MM.1S (cell line): ENCODE measurements at places on chromosomes 13 and 19.

DNA sequence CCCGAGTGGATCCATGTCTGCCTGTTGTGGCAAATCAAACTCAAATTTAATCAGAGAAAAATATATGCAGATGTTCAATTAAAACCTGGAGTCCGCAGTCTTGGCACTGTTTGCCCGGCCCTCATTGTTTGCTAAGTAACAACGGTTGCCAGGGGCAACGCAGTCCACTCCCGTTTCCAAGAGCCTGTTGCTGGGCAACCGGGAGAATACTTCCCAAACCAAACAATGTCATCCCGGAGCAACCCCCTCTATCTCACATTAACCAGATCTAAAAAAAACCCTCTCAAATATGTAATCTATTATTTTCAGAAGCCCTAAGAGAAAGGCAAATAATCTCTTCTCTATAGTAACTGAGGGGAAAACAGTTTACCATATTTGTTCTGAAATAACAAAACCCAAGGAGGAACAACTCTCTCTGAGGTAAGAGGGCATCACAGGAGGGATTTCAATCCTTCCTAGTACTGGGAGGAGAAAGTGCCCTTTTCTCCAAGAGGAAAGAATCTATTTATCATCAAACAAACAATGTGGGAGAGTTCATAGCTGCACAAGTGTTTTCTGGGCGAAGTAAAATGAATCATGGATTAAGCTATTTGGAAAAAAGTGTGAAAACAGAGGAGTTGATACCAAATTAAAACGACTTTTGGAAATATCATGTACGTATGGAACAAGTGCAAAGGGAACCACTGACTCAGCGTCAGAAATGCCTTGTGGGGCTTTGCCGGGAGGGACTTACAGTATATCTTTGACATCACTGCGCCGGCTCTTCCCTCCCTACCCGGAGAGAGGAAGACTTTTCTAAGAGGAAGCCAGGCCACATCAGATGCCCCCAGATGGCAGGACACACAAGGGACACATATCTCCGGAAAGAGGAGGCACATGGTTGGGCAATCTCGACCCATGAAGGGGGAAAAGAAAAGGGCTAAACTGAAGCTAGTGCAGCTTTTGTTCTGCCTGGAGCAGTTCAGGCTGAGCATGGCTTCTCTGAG, 43.3 kb downstream of the RFX2 start:
- peaks cover 73% of the 10 kb centered on the region for H3K27me3 ChIP-seq
- DNase-seq = no peak
- H3K27ac ChIP-seq = no peak overlapping the region
- H3K4me3 ChIP-seq = no peak overlapping the region

GRCh38 chr13:98508280-98508679, 68.6 kb downstream of the STK24 start:
- no peak overlapping the region for H3K27ac ChIP-seq
- no peak for DNase-seq
- no peak overlapping the region for H3K4me3 ChIP-seq

GRCh38 chr13:94824601-94825000, 112.3 kb upstream of the SOX21 start:
- no peak overlapping the region for H3K4me3 ChIP-seq
- no peaks in the 10 kb centered on the region for H3K4me1 ChIP-seq
- H3K27me3 ChIP-seq = no peaks in the 10 kb centered on the region
- no peaks in the 10 kb centered on the region for H3K36me3 ChIP-seq
- no peak overlapping the region for H3K27ac ChIP-seq

GRCh38 chr13:30119476-30119875, 187.9 kb downstream of the KATNAL1 start:
- H3K36me3 ChIP-seq = no peaks in the 10 kb centered on the region
- H3K27me3 ChIP-seq = no peaks in the 10 kb centered on the region
- no peak overlapping the region for H3K4me3 ChIP-seq
- no peak for DNase-seq
- H3K4me1 ChIP-seq = no peaks in the 10 kb centered on the region

DNA sequence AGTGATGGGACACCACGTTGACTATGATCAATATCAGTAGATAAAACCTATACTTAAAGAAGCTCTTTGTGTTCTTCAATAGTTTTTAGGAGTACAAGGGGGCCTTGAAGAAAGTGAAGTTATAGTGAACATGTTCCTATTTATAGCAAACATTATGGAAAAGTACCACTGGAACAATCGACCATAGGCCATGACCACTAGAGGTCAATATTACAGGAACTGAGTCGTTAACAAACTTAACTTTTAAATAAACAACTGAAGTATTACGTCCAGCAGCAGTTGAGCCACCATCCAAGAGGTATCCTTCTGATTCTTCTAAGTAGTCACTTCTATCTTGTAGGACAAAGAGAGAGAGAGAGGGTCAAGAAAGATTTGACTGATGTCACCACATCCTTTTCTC, 391.0 kb upstream of the SLITRK5 start:
- H3K36me3 ChIP-seq = no peaks in the 10 kb centered on the region
- H3K4me3 ChIP-seq = no peak overlapping the region
- no peaks in the 10 kb centered on the region for H3K27me3 ChIP-seq
- no peaks in the 10 kb centered on the region for H3K4me1 ChIP-seq
- DNase-seq = no peak
- no peak overlapping the region for H3K27ac ChIP-seq

- H3K4me3 ChIP-seq = no peak overlapping the region
- H3K27me3 ChIP-seq = peaks cover 37% of the 10 kb centered on the region
- no peak overlapping the region for H3K27ac ChIP-seq
- 0 out of 2 replicates have a peak, but pooled peaks cover 6% of the 10 kb centered on the region for H3K4me1 ChIP-seq
- no peak for DNase-seq
Measured at GRCh38 chr13:112442483-112443090, 66.4 kb downstream of the SPACA7 start.

GRCh38 chr13:27660511-27660910, 38.8 kb downstream of the POLR1D start:
- no peaks in the 10 kb centered on the region for H3K36me3 ChIP-seq
- H3K4me1 ChIP-seq = no peaks in the 10 kb centered on the region
- no peaks in the 10 kb centered on the region for H3K27me3 ChIP-seq
- H3K27ac ChIP-seq = no peak overlapping the region
- no peak for DNase-seq
